ENCODE measurements at places on chromosomes 7 and 10. TPM values are rescaled to one million over a fixed set of nuclear protein-coding genes. Genes with fewer than 3 reads are reported as not detected.

The UCMA gene
- not detected for polyA plus RNA-seq

DNA sequence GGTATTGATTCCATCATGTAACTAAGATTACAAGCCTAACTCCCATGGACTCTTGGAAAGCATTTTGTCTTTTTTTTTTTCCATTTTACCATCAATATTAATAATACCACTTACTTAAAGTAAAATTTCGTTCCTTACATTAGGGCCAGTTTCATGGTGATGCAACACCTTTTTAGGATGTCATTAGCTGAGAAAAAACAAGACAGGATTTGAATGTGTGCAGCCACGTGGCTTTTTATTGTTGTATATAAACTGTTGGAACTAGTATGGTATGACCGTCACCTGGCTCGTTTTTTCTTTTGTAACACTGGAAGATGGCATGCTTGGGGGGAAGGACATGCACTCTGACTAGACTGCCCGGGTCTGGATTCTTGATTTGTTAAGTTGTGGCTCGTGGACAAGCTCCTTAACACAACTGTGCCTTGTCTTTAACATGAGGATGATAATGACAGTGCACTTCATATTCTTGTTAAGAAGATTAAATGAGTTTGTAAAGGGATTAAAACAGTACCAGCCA, 42.1 kb downstream of the ARHGAP21 start:
- DNase-seq = no peak

- DNase-seq = no peak
Observed at GRCh38 chr7:93927585-93927984, 6.0 kb downstream of the GNG11 start.

- DNase-seq = no peak
Observed at GRCh38 chr7:69885431-69885830, 287.2 kb downstream of the AUTS2 start.

DNA sequence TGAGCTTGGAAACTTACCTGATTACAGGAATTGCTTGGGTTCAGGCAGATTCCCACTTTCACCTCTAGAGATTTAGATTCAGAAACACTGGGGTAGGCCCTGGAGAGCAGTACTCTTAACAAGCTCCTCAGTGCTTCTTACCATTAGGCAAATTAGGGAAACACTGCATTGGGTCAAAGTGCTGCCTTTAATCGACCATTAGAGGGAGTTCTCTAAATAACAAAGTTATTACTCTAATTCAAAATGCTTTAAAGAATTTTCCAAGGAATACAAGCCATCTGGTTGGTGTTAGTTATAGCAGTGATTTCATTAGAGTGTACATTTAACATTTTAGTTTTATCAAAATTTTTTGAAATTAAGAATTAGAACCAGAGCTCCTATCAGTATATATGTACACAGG, 324.5 kb downstream of the GFRA1 start:
- DNase-seq = no peak

The ALOX5 gene
- polyA plus RNA-seq = 272 TPM

GRCh38 chr7:18202315-18203045, 174.8 kb upstream of the PRPS1L1 start:
- DNase-seq = no peak

The VIPR2 gene
- not detected for polyA plus RNA-seq

DNA sequence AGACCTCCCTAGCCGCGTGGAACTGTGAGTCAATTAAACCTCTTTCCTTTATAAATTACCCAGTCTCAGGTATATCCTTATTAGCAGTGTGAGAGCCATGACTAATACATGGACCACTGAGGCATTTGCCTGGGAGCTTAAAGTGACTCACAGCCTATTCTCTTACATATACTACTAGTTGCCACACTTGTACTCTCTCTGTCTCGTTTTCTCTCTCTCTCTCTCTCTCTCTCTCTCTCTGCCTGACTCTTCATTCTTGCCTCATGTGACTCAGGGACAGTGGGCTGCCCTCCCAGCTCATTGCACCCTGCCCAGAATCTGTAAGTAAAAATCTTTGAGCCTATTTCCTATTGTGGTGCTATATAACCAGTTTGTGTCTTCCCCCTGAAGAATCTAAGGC, 238.5 kb upstream of the MAGI2 start:
- no peak for DNase-seq

Measured in CD14-positive monocyte (primary cell).